ENCODE measurements at places on chromosomes 5 and 9. TPM values are rescaled to one million over a fixed set of nuclear protein-coding genes. Genes with fewer than 3 reads are reported as not detected.

Gene ZNF169
- polyA plus RNA-seq = 2.0 TPM

Gene PCDHGA8
- 0.12 TPM for polyA plus RNA-seq

Gene SLC25A2
- polyA plus RNA-seq = not detected

Gene ANKRD18A
- 2.0 TPM for polyA plus RNA-seq

Gene PDCD1LG2
- polyA plus RNA-seq = 0.31 TPM

Gene UNC13B
- 22.6 TPM for polyA plus RNA-seq

Gene TEX10
- 15.3 TPM for polyA plus RNA-seq

Gene GPX3
- polyA plus RNA-seq = 54.2 TPM

Gene TMEM174
- polyA plus RNA-seq = not detected

Gene B4GALT1
- 16.7 TPM for polyA plus RNA-seq

Gene NIPAL4
- 4.3 TPM for polyA plus RNA-seq

Gene MAP1B
- polyA plus RNA-seq = 158 TPM

Gene NR3C1
- 7.2 TPM for polyA plus RNA-seq

Gene LOX
- 1.8 TPM for polyA plus RNA-seq

Gene PHYHD1
- 14.9 TPM for polyA plus RNA-seq

Gene C8G
- polyA plus RNA-seq = not detected

Gene ALDH1A1
- 31.0 TPM for polyA plus RNA-seq

Gene PCDHGA5
- 1.0 TPM for polyA plus RNA-seq

Gene KIAA0825
- 0.85 TPM for polyA plus RNA-seq

Gene LCN9
- polyA plus RNA-seq = not detected

Gene PCDHB14
- polyA plus RNA-seq = 1.8 TPM

Gene STC2
- 9.1 TPM for polyA plus RNA-seq

Gene GPRIN1
- 86.4 TPM for polyA plus RNA-seq

Gene BAAT
- 0.19 TPM for polyA plus RNA-seq

Gene HEMGN
- not detected for polyA plus RNA-seq

Gene STPG3
- not detected for polyA plus RNA-seq

Gene PCDHA4
- polyA plus RNA-seq = 25.6 TPM

Gene FBP2
- not detected for polyA plus RNA-seq

Gene INSYN2B
- polyA plus RNA-seq = 1.0 TPM

All from brain (organoid and tissue), 16 donors.